Activated T-helper 9 cell treated with anti-CD3 and anti-CD28 coated beads, Interleukin-2, amount 50 U/mL, for 16 hours (primary cell): ENCODE measurements at places on chromosomes 2 and 18.

- no peak for DNase-seq
Measured at GRCh38 chr2:28108143-28108542, 217.6 kb downstream of the BABAM2 start.

DNA sequence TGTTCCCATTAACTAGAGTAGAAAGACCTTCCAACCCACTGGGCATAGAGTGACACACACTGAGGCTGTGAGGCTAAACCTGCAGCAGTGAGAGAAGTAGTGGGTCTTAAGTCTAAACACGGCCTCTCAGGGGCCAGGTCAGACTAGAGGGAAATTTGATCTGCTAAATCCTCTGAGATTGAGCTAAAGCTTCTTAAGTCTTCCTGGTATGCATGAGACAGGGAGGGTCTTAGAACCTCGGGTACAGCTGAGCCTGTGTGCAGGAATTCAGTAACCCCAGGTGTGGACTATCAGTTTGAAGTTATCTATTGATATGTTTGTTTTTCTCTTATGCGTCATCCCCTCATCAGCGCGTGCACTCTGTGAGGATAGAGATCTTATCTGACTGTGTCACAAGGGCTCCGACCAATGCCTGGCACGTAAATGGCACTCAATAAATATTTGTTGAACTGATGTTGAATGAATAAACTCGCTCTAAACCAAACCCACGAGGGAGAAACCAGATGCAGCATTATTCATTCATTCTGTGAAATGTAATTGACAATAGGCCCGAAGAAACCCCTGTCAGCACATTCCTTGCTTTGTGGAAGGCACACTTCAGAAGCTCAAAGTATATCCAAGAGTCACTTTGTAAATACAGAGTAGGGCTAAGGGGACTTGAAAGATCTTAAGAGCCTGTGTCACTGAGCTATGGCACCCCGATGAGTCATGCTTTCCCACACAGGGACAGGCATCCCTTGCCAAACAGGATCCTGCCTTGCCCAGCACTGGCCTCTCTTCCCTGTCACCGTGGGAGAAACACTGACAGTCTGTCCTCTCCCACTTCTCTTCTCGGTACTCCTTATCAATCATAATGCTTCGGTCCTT is 21.7 kb upstream of the RAB10 start:
- DNase-seq = no peak

DNA sequence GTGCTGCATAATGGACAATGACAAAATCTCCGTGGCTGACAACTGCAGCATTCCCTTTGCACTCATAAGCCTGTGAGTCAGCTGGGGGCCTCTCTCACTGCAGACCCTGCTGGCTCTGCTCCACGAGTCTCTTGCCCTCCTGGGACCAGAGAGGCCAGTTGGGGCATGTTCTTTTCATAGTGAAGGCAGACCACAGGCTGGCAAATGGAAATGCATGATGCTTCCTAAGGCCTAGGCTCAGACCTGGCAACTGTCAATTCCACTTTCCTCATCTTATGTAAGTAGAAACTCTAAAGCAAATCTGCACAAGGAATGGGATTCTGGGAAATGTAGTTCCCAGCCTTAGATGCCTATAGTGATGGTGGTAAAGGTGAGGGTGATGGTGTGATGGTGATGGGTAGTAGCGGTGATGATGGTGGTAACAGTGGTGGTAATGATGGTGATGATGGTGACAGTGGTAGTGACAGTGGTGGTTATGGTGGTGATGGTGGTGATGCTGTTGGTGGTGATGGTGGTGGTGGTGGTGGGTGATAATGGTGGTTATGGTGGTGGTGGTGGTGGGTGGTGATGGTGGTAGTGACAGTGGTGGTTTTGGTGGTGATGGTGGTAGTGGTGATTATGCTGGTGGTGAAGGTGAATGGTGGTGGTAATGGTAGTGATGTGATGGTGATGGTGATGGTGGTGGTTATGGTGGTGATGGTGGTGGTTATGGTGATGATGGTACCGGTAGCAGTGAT is 185.8 kb upstream of the ARL4C start:
- no peak for DNase-seq

DNA sequence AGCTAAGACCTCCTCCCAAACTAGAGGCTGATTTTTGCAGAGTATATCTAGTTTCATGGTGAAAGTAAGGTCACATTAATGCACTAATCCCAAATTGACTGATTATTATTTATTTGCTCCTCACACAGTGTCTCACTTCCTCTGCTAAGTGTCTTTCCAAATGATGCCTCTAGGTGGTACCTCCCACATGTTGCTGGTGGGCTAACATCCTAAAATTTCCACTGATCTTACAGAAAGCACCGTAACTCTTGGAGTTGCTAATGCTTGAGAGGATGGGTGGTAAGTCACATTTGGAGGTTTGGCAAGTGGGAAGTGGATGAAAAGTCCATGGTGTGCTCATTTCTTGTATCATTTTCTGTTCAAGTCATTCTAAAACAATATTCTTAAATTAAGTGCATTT is 428.7 kb upstream of the GYPC start:
- DNase-seq = no peak

- DNase-seq = no peak
Measured at GRCh38 chr2:154350911-154351310, 347.6 kb upstream of the KCNJ3 start.
